Renal pelvis (tissue), 12 donors: ENCODE measurements at places on chromosomes 3 and 15. TPM values are rescaled to one million over a fixed set of nuclear protein-coding genes. Genes with fewer than 3 reads are reported as not detected.

The DUOX1 gene
- polyA plus RNA-seq: 1.9 TPM

The C15orf62 gene
- 5.4 TPM for polyA plus RNA-seq

The TMEM207 gene
- 20.3 TPM for polyA plus RNA-seq

DNA sequence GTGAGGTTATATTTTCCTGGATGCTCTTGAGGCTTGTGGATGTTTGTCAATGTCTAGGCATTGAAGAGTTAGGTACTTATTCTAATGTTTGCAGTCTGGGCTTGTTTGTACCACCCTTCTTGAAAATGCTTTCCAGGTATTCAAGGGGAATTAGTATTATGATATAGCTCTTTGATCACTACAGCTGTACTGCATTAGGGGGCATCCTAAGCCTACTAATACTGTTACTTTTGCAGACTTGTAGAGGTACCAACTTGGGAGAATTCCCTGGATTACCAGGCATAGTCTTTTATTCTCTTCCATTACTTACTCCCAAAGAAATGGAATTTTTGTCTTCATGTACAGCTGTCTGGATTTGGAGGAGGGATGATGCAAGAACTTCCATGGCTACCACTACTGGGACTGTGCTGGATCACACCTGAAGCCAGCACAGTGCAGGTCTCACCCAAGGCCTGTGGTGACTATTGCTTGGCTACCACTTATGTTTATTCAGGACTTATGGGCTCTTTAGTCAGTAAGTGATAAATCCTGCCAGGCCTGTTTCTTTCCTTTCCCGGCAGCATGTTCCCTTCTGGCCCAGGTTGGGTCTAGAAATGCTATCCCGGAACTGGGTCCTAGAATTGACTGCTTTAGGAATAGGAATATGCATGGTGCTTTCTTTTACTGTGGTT is 402.9 kb downstream of the IL20RB start:
- DNase-seq: no peak

DNA sequence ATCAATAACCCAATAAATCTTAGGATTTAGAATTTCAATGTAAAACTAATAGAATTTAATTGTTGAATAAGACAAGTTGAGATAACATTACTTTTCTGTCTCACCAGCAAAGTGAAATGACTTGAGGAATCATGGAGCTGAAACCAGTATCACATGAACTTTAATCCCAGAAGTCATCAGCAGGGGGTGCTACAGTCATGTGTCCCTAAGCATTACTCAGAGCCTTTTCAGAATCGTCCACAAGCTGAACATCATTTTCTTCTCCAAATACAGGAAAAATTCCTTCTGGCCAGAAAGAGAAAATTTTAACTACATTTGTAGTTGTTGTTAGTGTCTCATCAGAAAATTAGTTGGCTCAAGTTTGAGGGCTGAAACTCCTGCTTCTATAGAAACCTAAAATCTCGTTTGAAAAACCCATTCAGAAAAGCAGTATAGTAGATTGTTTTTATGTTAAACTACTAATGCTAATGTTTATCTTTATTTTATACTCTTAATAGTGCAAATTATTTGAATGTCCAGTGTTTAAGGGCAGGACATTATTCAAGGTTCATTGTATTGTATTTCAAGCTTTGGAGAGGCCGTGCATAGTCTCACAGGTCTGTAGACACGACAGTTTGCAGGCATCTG is 384.1 kb downstream of the PLOD2 start:
- DNase-seq: peak; percentile 42

DNA sequence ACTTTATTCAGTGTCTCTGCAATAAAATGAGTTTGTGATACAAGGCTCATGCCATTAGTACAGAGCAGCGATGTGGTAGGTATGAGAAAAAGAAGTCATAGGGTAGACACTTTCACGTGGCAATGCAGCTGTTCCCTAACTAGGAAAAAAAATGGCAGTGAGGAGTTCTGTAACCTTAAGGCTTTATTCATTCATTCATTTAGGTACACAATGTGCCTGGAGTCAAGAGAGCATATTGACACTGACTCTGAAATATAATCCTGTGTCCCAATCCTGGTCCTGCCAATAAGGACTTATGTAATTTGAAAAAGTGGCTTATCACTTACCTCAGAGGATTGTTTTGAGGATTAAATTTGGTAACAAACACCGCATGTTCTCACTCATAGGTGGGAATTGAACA is 173.0 kb upstream of the AZI2 start:
- DNase-seq: no peak

DNA sequence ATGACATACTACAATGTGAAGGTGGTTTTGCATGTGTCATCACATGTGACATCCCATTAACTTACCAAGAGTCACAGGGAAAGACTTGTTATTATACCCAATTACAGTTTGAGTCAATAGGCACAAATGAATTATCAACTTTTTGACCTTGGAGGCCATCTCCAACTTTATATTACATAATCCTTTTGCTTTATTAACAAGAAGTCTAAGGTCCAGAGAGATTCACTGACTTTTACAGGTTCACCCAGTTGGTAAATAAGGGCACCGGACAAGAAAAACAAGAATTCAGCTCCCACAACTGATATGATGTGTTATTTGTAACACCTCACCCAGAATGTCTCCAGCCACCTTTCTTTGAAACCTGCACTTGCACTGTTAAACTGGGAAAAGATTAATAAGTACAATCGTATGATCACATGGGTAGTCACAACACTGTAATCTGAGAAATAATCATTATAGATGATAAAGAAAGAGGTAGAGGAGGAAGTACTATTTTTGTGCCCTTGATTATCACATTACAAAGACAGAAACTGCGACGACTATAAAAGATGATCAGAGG is 928.9 kb downstream of the FHIT start:
- DNase-seq: no peak

DNA sequence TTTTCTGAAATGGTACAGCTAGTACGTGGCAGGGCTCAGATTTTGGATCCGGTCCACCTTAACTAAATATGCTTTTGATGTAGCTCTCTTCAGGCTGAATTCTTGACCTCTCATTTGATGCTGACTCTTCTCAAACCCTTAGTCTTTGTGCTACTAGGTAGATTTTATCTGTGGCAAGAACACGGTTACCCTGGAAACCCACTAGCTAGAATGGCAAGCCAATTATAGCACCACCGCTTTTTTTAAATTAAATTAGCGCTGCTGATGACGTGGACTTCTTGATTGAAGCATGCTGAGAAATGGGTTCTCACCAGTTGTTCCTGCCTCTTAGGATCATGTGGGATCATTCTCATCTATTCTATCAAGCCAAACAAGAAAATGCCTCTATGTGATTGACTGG is 421.5 kb downstream of the LPP start:
- DNase-seq: no peak

- DNase-seq: no peak
These were observed 9.7 kb upstream of the ARID3B start for GRCh38 chr15:74531144-74531811.
